Upper lobe of left lung (tissue), 6 donors: ENCODE measurements at places on chromosomes 16 and 17. TPM values are rescaled to one million over a fixed set of nuclear protein-coding genes. Genes with fewer than 3 reads are reported as not detected.

The FDXR gene
- total RNA-seq = 13.9 TPM

The CCL2 gene
- 11.5 TPM for total RNA-seq

The MPV17L gene
- total RNA-seq = 1.2 TPM

The RNPS1 gene
- 92.2 TPM for total RNA-seq

The GLP2R gene
- 1.3 TPM for total RNA-seq

The ITGB4 gene
- total RNA-seq = 43.1 TPM

The METTL9 gene
- total RNA-seq = 87.0 TPM

The TEDC2 gene
- total RNA-seq = 1.7 TPM

The KRT24 gene
- total RNA-seq = not detected

The WNT3 gene
- total RNA-seq = 2.1 TPM
